CD4-positive, alpha-beta T cell treated with Interleukin-17A for 1 hour (primary cell): ENCODE measurements at places on chromosomes 3 and 15.

GRCh38 chr3:172391592-172392302, 56.5 kb downstream of the GHSR start:
- DNase-seq: no peak

DNA sequence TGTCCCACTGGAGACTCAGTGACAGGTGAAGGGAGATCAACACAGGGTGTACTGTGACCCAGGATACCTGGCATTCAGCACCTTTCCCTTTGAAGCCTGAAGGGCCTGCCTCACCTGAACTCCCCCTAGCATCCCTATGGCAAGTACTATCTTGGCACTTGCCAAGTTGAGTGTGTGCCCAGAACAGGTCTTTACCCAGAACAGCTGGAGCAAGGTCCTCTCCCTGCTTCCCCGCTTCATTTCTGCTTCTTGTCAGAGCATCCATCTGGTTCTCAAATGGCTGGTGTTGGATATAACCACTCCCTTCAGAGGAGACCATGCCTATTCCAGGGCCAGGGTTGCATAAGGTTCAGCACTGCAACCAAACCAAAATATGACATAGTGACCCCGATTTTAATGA, 73.0 kb downstream of the FAM43A start:
- DNase-seq: no peak

DNA sequence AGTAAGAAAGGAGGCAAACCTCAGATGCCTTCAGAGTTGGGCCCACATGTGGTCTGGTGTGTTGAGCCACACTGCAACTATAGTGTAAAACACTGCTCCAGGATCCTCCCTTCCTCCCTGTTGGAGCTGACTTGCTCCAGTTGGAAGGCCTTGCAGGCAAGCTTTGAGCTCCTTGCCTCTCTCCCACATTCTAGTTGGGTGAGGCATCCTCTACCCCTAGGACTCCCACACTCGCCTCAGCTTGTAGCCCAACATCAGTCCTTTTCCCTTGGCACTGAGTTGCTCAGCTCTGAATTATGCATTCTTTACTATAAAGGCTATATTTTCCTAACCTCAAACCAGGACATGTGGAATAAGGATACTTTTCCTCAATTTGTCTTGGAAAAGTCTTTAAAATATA, 143.9 kb downstream of the NECTIN3 start:
- no peak for DNase-seq

DNA sequence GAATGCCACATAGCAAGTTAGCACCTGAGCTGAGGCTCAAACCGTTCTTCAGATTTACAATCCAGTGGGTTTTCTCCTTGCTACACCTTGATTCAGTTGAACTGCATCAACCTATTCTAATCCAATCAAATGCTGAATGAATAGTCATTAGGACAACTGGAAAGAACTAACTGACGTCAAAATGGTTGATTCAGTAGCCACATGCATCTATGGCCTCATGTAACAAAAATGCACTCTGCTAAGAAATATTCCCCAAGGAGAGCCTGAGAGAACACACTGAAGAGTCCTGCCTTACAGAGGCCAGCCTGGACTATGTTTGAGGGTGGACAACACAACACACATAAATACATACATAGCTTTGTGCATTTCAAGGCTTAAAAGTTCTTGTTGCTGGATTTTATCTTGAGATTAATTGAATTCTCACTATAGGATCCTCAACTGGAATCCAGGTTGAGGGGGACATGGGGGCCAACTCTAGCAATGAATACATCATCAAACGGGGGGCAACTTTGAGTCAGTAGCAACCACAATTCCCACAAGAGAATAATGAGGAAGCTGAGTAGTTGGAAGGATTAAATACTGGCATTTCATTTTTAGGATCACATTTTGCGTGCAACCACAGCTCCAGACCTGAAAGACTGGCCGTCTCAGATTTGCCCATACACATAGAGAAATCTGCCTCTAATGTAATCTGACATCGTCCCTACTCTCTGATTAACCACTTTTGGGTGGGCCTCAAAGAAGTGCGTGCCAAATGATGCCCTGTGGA, 280.2 kb upstream of the ICE2 start:
- DNase-seq: no peak

DNA sequence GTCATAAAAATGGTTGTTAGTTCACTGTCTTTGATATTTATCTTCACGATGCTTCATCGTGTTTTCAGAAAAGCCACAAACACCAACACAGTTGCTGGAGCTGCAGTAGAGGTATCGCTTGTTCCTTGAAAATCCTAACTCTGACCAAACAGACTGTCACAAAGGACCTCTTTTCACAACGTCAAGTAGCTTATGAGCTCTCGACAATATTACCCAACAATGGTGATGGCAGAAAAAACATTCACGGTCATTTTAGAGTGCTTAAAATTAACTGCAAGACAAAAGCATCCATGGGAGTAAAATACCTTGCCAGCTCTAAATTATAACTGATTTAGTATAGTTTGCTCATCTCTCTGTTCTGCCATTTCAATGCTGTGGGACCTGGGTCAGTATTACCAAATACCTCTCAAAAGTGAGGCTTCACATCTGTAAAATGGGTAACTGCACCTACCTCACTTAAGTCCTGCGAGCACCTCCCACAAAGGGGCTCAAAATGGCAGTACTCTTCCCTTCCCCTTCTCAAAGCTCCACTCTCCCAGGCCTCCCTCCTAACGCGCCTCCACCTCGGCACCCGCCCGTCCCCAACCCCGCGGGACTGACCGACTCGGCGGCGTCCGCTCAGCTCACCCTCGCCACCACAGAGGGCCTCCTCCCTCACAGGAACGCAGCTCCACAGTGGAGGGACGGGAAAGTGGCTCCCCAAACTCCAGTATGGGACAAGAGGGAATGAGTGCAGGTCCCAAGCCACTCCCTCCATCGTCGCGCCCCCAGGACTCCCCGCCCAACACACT, 546 bp downstream of the TRIM59 start:
- DNase-seq: peak; percentile 31
